Camera-type eye (tissue), 1 donor: ENCODE measurements at places on chromosomes 1 and 21. TPM values are rescaled to one million over a fixed set of nuclear protein-coding genes. Genes with fewer than 3 reads are reported as not detected.

SH2D2A gene
- 0.27 TPM for total RNA-seq

TPTE gene
- not detected for total RNA-seq

ZNF669 gene
- total RNA-seq, result 14.3 TPM

ABCA4 gene
- total RNA-seq, result 113 TPM
